ENCODE measurements at places on chromosomes 4 and X.

DNA sequence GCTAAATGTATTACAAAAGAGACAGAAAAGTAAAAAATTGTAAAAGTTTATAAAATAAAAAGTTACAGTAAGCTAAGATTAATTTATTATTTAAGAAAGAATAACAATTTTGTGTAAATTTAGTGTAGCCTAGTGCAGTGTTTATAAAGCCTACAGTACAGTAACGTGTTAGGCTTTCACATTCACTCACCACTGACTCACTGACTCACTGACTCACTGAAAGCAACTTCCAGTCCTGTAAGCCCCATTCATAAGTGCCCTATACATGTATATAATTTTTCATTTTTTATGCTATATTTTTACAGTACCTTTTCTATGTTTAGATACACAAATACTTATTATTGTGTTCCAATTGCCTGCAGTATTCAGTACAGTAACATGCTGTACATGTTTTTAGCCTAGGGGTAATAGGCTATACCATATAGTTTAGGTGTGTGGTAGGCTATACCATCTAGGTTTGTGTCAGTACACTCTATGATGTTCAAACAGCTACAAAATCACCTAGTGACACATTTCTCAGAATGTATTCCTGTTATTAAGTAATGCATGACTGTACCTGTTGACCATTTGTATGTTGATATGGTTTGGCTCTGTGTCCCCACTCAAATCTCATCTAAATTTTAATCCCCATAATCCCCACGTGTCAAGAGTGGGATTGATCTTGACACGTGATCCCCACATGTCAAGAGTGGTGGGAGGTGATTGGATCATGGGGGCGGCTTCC lies 57.9 kb downstream of the CFAP299 start:
- no peak for DNase-seq

- no peak for DNase-seq
Measured at GRCh38 chr4:657338-657833, 16.7 kb downstream of the ATP5ME start.

DNA sequence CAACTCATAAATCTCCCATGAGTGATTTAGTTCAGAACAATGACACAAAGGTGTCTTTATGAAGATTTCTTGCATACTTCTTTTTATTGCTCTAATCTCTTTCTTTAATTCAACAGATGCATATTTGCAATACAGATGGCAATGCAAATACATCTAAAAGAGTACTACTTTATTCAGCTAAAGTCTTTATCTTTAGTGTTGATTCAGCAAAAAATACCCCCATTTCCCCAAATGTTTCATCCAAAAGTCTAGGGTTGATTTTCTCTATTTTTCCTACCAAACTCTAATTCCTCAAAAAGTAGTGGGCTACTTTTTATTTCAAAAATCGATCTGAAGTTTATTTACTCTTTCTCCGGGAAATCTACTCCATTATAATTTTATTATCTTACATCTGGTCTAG lies 1055.2 kb downstream of the STIM2 start:
- no peak for DNase-seq

GRCh38 chrX:98371994-98372393 lies 1488.3 kb downstream of the RPA4 start:
- DNase-seq = no peak

DNA sequence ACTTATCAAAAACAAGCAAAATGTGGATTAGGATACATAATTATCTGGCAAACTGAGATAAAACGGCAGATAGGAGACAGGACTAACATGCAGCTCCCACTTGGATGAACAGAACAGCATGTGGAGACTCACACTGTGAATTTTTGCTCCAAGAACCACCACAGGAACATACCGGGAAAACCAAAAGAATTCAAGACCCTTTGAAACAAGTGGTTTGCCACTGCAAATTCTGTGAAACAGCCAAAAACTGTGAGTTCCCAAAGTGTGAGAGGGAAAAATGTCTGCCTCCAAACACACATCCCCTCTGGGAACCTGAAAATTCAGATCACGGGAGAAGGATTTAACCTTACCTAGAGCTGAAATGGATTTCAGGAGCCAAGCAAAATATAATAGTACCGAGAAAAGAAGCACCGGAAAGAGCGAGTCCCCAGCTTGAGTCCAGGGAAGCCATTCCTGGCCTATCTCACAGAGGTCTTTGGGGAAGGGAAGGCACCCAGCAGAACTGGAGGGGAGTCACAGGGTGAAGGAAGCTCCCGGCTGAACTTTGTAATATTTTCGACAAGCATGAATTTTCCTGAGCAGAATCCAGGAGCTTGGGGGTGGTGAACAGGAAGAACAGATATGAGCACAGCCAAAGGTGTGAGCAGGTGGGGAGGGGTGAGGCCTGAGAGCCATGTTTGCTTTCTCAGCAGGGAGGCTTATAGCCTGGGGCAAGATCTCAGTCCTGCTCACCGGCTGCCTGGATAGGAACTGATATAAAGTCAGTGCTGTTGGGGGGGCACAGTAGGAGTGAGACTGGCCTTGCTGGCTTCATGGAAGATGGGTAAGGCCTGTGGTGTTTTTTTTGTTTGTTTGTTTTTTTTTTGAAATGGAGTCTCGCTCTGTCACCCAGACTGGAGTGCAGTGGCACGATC lies 23.9 kb downstream of the MANBA start:
- no peak for DNase-seq

DNA sequence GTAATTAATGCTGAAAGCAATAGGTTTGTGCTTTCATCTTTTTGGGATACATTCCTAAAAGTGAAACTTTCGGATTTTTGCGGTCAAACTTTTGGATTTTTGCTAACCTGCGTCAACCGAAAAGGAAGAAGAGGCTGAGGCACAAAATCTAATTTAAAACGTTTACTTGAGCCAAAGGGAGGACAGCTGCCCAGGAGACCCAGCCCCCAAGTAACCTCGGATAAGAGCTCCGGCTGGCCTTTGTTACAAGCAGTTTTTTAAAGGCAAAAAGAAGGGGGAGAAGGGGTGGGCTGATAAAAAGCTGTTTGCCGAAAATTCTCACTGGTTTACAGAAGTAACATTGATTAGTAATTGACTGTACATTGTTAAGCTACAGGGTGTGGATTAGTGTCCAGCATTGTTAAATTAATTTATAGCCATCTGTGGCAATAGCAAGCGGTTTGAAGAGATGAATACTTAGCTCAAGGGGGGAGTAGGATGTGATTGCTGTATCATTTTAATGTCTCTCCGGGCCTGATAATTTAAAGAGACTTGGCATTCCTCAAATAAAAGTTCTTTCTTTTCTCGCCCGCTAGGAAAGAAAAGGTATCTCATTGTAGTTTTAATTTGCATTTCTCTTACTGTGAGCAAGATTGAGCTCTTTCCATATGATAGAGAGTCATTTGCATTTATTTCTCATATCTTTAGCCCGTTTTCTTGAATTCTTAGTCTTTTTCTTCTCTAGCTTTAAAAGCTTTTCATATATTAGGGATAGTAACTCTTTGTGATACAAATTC lies 59.1 kb upstream of the USP9X start:
- DNase-seq = no peak

- no peak for DNase-seq
Measured at GRCh38 chr4:125244848-125245450, 69.8 kb upstream of the FAT4 start.

DNA sequence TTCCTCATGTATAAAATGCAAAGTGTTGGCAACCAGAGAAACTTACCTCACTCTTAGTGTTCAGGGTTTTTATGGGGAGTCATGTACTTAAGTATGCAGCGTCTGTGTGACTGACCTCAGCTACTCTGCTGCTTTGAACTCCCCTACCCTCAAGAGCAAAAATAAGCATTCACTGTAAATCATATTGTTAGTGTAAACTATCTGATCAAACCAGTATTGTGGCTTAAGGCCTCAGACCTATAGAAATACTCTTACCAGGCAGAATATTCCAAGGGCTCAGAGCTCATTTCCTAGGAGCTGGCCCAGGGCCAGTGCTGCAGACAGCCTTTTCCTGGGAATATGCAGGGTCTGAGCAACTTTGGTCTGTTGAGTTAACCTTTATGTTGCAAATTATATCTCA lies 453.1 kb downstream of the CCSER1 start:
- no peak for DNase-seq

- no peak for DNase-seq
Measured at GRCh38 chr4:17780501-17781299, 721 bp downstream of the FAM184B start.

Data from stimulated activated CD4-positive, alpha-beta T cell treated with anti-CD3 and anti-CD28 coated beads, Interleukin-12 subunit alpha, Interleukin-12 subunit beta, amount 100 ng/mL, for 4 hours (primary cell).